ENCODE measurements at places on chromosomes 2 and 18.
A peak's percentile ranks its signal among the peaks of the same experiment; 100 is the strongest.

GRCh38 chr2:137928547-137929518, 35.4 kb upstream of the HNMT start:
- no peak for DNase-seq

DNA sequence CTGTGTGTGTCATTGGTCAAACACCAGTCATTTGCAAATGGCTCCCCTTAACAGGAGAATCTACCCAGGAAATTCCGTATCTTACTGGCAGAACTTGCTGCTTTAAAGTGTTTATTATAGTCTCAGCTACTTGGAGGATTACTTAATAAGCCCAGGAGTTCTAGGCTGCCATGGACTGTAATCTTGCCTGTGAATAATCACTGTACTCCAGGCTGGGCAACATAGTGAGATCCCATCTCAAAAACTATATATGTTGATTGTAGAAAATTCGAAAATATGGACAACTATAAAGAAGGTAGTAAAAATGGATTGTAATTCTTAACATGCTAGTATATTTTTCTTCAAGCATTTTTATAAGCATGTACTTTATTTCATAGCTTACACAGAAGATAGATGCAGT, 4.5 kb downstream of the ATIC start:
- no peak for DNase-seq

DNA sequence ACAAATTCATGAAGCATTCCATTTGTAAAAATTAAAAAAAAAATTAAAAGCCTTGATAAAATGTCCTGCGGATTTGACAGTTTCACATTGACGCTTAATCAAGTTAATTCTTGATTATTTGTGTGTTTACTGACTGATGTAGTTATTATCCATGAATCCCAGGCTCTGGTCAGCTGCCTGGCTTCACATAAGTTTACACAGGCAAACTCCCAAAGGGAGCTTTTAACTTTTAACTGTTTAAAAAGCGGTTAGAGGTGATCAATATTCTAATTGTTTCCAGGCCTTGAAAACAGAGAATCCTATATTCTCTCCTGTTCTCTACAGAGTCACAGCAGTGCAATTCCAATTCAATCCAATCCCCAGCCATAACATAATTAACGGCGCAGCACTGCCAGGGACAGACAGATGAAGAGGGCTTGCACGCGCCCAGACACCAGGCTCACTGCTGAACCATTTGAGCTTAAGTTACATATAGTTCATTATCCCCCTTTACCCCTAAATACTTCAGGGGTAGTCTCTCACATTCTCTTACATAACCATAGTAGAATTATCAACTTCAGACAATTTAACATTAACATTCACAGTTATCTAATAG, 47.5 kb downstream of the ATP8B1 start:
- DNase-seq: no peak

DNA sequence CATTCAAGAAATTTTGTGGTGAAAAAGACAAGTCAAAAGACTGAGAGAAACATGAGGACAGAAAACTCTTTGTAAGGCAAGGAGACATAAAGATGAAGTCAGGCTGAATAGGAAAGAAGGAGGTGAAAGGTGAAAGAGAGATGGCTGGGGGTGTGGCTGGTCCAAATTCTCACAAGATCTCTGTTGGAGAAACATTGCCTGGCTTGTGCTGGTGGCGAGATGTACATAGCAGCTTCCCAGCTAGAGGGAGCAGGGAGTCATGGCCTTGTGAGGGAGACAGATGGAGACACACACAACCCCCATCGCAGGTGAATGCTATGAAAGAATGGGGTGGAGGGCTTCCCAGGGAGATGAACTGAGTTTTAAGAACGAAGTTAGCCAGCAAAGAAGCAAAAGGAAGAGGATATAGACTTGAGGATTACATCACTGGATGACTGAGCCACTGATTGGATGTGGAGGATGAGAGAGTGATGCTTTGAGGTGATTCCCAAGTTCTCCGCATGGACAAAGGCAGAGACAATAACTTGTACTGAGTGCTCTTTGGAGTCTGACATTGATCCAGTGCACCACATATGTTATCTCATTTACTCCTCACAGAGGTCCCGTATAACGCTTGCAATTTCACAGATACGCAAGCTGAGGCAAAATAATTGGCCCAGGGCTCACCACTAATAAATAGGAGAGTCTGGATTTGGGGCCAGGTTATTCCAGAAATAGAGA, 3.7 kb upstream of the EMX1 start:
- DNase-seq: peak; percentile 64

- DNase-seq: no peak
Measured at GRCh38 chr2:190451561-190452176, 43.5 kb downstream of the MFSD6 start.

- no peak for DNase-seq
Measured at GRCh38 chr18:79302120-79302519, 93.6 kb upstream of the NFATC1 start.

- DNase-seq: no peak
Measured at GRCh38 chr2:160650196-160651118, 156.8 kb upstream of the RBMS1 start.

DNA sequence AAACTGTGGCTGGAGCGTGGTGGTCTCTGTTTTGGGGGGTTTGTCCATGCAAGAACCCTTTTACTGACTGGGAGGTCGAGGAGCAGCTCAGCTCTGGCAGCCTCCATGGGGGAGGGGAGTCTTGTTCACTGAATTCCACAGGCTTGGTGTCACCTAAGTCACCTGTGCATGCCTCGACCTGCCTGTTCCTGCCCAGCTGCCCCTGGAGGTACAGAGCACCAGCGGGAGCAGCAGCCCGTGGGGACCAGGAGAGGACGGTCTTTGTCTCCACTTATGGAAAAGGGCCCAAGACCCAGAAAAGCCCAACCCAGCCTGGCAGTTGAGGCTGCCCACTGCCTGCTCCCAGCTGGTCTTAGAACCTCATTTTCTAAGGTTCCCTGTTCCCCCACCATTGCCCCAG, 168.7 kb upstream of the AGAP1 start:
- peak; percentile 63 for DNase-seq

DNA sequence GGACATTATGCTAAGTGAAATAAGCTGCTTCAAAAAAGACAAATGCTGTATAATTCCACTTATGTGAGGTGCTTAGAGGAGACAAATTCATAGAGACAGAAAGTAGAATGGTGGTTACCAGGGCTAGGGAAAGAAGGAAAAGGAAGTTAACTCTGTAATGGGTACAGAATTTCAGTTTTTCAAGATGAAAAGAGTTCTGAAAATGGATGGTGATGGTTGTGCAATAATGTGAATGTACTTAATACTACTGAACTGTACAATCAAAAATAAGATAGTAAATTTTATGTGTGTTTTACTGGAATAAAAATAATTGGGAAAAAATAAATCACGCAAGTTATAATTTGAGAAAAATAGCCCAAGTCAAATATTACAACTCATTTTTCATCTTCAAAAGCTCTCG, 27.5 kb downstream of the ARHGAP25 start:
- DNase-seq: no peak

DNA sequence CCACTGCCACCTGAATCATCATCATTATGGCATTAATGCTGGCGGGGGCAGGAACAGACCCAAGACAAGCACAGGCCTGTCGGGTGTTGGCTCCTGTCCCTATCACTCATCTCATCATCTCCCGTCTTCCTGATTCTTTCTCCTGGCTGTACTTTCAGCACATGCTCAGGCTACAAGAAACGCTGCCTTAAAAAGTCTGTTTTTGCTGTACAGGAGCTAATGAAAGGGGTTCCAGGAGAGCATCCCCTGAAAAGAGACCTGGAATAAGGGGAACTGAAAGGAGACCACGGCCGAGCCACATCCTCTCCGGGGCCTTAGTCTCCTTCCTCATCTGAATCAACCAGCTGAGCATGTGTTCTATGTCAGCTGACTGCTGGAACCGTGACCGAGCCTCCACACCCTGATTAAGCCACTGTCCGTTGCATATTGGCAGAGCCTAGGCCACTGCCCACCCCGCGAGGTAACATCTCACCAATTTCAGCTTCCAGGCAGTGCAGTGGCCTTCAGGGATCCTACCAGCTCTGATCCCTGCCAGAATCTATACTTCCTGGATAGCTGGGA, 62.6 kb downstream of the DNMT3A start:
- DNase-seq: no peak

GRCh38 chr18:21979171-21979560, 190.2 kb upstream of the GATA6 start:
- DNase-seq: no peak

GRCh38 chr2:213991453-213992108, 419.3 kb upstream of the VWC2L start:
- no peak for DNase-seq

GRCh38 chr2:228239207-228239906, 57.9 kb upstream of the SPHKAP start:
- DNase-seq: no peak

GRCh38 chr2:27288610-27289009, 6.4 kb downstream of the TRIM54 start:
- DNase-seq: no peak

DNA sequence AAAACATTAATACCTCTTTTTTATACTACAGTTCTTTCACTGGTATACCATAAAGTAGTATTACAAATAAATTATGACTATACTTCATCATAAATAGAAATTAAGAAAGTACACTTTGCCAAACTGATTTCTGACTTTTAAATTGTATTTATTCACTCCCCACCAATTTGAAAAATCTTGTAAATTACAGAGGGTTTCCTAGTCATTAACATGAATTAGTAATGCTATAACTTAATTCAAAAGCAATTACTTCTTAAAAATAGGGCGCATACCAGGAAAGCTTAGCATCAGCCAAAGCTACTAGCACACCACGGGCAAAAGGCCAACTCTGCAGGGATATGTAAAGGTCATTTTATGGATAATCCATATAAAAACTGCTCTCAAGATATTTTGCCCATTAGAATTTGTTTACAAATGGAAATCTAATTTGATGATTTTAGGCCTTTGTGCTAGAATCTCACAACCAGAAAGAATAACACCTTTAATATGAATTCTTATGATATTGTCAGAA, 142.3 kb downstream of the PIGN start:
- no peak for DNase-seq

DNA sequence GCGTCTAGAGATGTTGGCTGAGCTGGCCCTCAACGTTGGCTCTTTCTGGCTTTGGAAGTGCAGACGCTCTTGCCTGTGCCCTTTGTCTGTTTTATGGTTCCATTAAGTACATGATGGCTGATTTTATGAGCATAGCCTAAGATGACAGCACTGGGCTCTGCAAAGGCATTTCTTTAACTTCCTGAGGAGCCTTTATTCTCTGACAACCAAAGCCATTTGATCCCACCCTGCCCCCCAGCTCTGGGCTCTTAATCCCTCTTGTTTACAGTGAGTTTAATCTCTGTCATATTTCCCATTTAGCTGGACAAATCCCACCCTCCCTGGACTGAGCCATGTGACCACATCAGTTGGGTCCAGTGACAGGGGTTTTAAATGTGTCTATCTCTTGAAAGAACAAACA, 195.9 kb downstream of the ACKR3 start:
- DNase-seq: no peak

DNA sequence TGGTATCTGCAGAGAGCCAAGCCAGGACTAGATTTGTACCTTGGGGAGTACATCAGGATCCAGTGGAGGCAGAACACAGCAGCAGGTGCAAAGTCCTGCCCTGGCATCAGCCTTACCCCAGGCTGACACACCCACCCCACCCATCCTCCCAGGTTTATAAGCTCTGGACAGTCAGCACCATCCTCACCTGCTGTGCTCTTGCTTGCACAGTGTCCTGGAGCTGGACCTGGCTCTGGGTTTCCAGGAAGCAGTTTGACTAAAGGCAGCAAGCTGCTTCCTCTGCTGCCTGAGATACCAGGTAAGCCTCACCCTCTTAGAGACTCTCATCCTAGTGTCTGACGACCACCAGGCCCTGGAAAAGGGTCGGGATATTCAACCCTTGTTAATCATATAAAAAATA, at the start of gene SULT1C3:
Gene SULT1C3, plus strand, starts transcription at position 183 of the 400 bp plus-strand sequence. CDS start 7,227 bp downstream, outside the sequence.
- DNase-seq: no peak

GRCh38 chr18:59950215-59950944, 50.6 kb downstream of the PMAIP1 start:
- no peak for DNase-seq

DNA sequence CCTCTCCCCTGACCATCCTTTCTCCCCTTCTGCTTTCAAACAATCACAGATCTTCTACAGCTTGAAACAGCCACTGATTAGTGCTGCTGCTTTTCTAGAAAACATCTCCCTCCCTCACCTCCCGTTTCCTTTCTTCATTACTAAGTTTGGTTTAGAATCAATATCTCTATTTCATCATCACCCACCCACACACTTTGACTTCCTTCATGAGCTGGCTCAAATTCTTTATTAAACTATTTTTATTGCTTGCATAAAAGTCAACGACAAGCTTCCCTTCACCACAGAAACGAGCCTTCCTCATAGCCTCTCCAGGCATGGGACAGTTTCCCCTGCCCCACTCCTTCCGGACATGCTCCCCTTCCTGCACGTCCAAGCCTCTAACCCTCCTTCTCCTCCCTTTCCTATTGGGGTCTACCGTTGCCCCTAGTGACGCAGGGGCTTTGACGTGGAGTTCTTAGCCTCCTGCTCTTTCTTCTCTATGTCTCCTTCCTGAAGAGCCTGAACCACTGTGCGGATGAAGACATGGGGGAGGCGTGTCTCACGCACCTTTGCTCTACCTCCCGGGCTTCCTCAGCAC, 172.0 kb downstream of the AFF3 start:
- DNase-seq: no peak

GRCh38 chr2:240213476-240214421, 73.3 kb upstream of the OTOS start:
- no peak for DNase-seq

DNA sequence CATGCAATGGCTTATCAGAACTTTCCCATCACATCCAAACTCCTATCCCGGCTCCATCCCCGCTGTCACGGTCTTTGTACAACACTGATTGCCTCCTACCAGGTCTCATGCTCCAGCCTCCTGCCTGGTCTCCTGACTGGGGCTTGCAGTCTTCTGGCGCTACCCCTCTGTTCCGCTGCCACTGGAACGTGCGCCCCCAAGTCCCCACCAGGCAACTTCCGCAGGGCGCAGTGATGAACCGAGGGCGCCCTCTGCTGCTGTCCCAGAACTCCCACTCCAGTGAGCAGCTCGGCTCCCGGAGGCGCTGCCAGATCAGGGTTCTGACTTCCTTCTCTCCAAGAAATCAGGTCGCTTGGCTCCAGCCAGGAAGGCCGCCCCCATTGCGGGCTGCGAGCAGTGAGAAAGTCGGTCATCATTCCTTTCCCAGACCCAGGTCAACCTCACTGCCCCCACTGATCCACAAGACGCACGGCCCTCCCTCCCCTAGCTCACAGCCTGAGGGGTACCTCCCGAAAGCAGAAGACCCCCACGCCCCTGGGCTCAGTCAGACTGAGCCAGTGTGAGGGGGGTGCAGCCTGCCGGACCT, 43.9 kb upstream of the RAB11FIP5 start:
- DNase-seq: peak; percentile 94

DNA sequence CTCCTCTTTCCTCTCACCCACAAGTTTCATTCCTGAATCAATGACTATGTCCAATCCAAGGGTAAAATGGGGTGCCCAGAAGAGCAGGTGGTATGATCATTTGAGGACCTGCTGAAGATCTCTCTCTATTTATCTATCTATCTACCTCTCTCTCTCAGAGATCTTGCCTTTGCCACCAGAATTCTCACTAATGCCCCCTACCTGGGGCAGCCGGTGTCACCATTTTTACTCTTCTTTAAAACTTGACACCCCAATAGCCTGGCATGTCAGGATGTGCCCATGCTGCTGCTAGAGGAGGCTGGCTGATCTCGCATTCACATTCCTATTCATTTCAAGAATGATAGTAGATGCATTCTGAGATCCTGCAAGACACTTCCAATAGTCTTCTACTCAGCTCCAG, 24.3 kb upstream of the RPIA start:
- DNase-seq: no peak

GRCh38 chr2:219736209-219736608, 108.8 kb downstream of the SLC4A3 start:
- DNase-seq: peak; percentile 51
